ENCODE measurements at places on chromosomes 5 and 9. TPM values are rescaled to one million over a fixed set of nuclear protein-coding genes. Genes with fewer than 3 reads are reported as not detected.

DNA sequence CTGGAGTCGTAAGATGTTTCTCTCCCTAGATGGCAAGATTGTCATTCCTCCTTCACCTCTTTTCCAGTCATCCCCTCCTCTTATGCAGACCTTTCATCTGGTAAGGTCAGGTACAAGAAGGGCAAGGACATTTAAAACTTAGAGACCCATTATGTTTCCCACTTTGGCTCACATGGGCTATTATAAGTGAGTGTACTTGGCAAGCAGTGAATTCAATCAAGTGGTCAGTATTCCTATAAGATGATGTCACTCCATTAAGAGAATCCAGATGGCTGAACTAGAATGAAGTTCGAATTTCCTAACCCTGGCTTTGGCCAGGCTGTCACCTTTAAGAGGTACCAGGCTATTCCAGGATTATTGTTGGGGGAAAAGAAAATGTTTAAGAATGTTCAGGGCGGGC, 32.2 kb downstream of the ZNF131 start:
- peaks cover 11% of the 10 kb centered on the region for H3K4me1 ChIP-seq
- H3K27me3 ChIP-seq = no peaks in the 10 kb centered on the region
- H3K27ac ChIP-seq = no peak overlapping the region
- DNase-seq = no peak
- H3K4me3 ChIP-seq = no peak overlapping the region

- no peak overlapping the region for H3K27ac ChIP-seq
- peaks cover 2% of the 10 kb centered on the region for H3K36me3 ChIP-seq
- H3K4me1 ChIP-seq = peaks cover 2% of the 10 kb centered on the region
- no peak for DNase-seq
Measured at GRCh38 chr5:35009657-35010056, 38.1 kb downstream of the AGXT2 start.

Gene DPYSL3
- total RNA-seq = not detected

GRCh38 chr5:71832812-71833715, 114.0 kb downstream of the CARTPT start:
- H3K27me3 ChIP-seq = no peaks in the 10 kb centered on the region
- no peak for DNase-seq
- no peaks in the 10 kb centered on the region for H3K36me3 ChIP-seq
- H3K4me3 ChIP-seq = no peak overlapping the region

Gene ARL14EPL
- not detected for total RNA-seq

- H3K36me3 ChIP-seq = peaks cover 11% of the 10 kb centered on the region
- H3K27ac ChIP-seq = peak overlapping the region; percentile 75
- H3K27me3 ChIP-seq = no peaks in the 10 kb centered on the region
Measured at GRCh38 chr9:36163049-36163785, 6.0 kb upstream of the CCIN start.

GRCh38 chr5:1541702-1542400, 18.1 kb upstream of the LPCAT1 start:
- H3K27me3 ChIP-seq = no peaks in the 10 kb centered on the region
- peaks cover 2% of the 10 kb centered on the region for H3K36me3 ChIP-seq
- H3K4me3 ChIP-seq = no peak overlapping the region
- H3K27ac ChIP-seq = no peak overlapping the region

GRCh38 chr9:27485158-27485557, 38.9 kb upstream of the IFNK start:
- no peak for DNase-seq
- H3K27ac ChIP-seq = no peak overlapping the region
- no peaks in the 10 kb centered on the region for H3K27me3 ChIP-seq
- no peaks in the 10 kb centered on the region for H3K36me3 ChIP-seq

GRCh38 chr5:147904110-147904509, 2.2 kb downstream of the C5orf46 start:
- H3K27ac ChIP-seq = no peak overlapping the region
- H3K4me1 ChIP-seq = no peaks in the 10 kb centered on the region
- DNase-seq = no peak
- H3K27me3 ChIP-seq = peaks cover 13% of the 10 kb centered on the region

GRCh38 chr5:122967625-122968024, 68.9 kb downstream of the PPIC start:
- H3K4me3 ChIP-seq = no peak overlapping the region
- no peak overlapping the region for H3K27ac ChIP-seq
- no peaks in the 10 kb centered on the region for H3K4me1 ChIP-seq
- H3K36me3 ChIP-seq = peaks cover 5% of the 10 kb centered on the region
- H3K27me3 ChIP-seq = no peaks in the 10 kb centered on the region

Gene CDC20B
- not detected for total RNA-seq

Measured in T-helper 17 cell (primary cell).